ENCODE measurements at places on chromosomes 6 and 20.

DNA sequence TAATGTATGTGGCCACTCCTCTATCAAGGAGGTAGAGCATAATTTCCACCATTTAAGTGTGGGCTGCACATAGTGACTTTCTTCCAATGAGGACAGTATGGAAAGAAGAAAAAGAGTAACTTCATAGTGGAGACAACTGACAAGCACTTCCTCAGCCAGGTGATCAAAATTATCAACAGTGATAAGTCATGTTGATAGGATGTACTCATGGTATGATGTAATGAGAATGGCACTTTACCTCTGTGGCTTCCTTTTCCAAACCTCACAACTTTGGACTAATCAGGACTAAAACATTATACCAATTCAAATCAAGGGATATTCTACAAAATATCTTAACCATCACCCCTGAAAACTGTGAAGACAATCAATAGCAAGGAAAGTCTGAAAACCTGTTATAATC is 302.3 kb upstream of the CITED2 start:
- no peak overlapping the region for H3K27ac ChIP-seq
- no peak overlapping the region for H3K4me3 ChIP-seq
- no peaks in the 10 kb centered on the region for H3K36me3 ChIP-seq
- H3K27me3 ChIP-seq: no peaks in the 10 kb centered on the region
- DNase-seq: no peak

- H3K27me3 ChIP-seq: no peaks in the 10 kb centered on the region
- H3K4me3 ChIP-seq: no peak overlapping the region
- no peak overlapping the region for H3K27ac ChIP-seq
- no peak for DNase-seq
- no peaks in the 10 kb centered on the region for H3K4me1 ChIP-seq
Observed at GRCh38 chr6:159952289-159953005, 16.4 kb upstream of the IGF2R start.

GRCh38 chr20:57682184-57683101 is 27.4 kb downstream of the PMEPA1 start:
- H3K27me3 ChIP-seq: no peaks in the 10 kb centered on the region
- H3K4me1 ChIP-seq: no peaks in the 10 kb centered on the region
- no peak overlapping the region for H3K27ac ChIP-seq
- H3K36me3 ChIP-seq: no peaks in the 10 kb centered on the region
- no peak for DNase-seq

DNA sequence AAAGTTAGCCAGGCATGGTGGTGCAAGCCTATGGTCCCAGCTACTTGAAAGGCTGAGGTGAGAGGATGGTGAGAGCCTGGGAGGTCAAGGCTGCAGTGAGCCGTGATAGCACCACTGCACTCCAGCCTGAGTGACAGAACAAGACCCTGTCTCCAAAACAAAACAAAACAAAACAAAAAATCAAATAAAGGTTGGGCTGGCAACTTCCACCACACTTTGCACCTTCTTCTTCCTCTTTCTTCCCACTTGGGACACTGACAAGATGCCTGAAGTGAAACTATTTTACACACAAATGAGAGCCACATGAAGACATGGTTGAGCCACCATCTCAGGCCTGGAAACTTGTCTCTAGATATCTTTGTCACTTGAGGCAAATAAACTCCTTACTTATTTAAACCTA is 53.8 kb upstream of the CCDC28A start:
- no peaks in the 10 kb centered on the region for H3K27me3 ChIP-seq
- no peaks in the 10 kb centered on the region for H3K36me3 ChIP-seq
- no peak overlapping the region for H3K4me3 ChIP-seq

GRCh38 chr6:78850621-78851020 is 16.7 kb upstream of the IRAK1BP1 start:
- no peaks in the 10 kb centered on the region for H3K27me3 ChIP-seq
- no peaks in the 10 kb centered on the region for H3K4me1 ChIP-seq
- no peak for DNase-seq
- no peak overlapping the region for H3K27ac ChIP-seq
- H3K36me3 ChIP-seq: no peaks in the 10 kb centered on the region

GRCh38 chr6:108163644-108164542 is 1.9 kb upstream of the NR2E1 start:
- no peaks in the 10 kb centered on the region for H3K36me3 ChIP-seq
- no peak overlapping the region for H3K27ac ChIP-seq
- H3K27me3 ChIP-seq: peaks cover 100% of the 10 kb centered on the region
- H3K4me3 ChIP-seq: peak overlapping the region; percentile 52

DNA sequence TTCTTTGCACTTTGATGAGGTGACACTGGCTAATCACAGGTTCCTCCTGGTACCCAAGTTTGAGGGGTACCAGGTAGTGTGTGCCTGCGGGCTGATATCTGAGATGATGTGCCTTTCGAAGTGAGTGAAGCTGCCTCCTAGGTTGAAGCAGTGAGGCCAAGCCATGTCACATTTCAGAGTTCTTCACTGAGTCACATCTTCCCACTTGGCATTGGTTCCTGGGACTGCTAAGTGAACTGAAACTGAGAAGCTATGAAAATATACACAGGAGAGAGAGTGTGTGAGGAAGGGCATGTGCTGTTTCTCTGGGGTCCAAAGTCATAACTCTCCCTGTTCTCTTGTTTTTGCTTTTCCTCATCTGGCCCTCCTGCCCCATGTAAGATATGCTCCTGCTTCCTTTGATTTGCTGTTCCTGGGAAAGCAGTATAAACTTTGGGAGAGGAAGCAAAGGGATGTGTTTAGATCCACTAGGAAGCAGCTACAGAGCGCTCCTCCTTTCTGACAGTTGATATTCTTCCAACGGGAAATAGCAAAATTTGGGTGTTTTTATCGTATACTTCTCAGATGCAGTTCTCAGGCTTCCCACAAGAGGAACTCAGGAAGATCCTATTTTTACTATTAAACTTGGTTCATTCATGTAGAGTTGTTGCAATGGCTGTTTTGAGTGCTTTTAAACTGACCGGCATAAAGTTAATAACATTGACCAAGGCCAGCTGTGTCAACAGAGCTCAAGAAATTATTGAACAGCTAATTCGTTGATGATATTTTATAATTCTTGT is 153.7 kb downstream of the MOXD1 start:
- no peaks in the 10 kb centered on the region for H3K36me3 ChIP-seq
- H3K27ac ChIP-seq: no peak overlapping the region
- H3K4me1 ChIP-seq: no peaks in the 10 kb centered on the region
- H3K27me3 ChIP-seq: no peaks in the 10 kb centered on the region

DNA sequence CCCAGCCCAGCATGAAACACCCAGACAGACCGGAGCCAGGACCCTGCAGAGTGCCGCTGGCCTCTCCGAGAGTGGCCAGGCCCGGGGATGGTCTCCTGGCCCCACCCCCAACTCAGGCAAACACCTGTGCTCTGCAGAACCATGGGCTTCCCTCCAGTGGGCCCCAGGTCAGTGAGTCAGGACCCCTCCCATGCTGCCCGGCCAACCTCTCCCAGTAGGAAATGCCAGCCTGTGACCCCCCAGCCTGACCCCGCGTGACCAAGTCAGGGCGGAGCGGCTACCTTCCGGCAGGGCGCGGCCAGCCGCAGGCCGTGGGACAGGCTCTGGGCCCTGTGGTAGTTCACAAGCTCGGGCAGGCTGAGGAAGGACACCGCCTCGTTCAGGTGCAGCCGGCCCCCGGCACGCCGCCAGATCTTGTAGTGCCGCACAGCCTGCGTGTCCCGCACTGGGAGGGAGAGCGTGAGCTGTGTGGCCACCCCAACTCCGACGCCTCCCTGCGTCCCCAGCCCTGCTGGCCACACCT is 3.2 kb downstream of the PTK6 start:
- H3K4me3 ChIP-seq: peak overlapping the region; percentile 48
- no peak overlapping the region for H3K27ac ChIP-seq
- peaks cover 7% of the 10 kb centered on the region for H3K27me3 ChIP-seq
- no peak for DNase-seq
- no peaks in the 10 kb centered on the region for H3K36me3 ChIP-seq
- peaks cover 10% of the 10 kb centered on the region for H3K4me1 ChIP-seq

DNA sequence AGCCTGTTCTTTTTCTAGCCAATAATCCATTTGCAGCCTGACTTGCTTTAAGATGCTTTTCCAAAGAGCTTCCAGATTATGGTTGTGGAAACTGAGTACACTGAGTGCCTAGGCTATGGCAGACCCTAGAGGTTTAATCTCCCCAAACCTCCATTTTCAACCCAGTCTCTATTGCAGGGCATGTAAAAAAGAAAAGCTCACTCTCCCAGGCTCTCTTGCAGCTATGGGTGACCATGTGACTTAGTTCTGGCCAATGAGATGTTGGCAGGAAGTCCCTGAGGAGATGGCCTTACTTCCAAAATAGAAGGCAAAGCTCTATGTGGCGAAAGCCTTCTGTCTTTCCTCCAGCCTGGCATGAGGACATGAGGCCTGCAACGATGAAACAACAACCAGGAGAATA is 3.8 kb downstream of the PDRG1 start:
- no peak for DNase-seq
- H3K27ac ChIP-seq: no peak overlapping the region
- no peaks in the 10 kb centered on the region for H3K27me3 ChIP-seq
- peaks cover 5% of the 10 kb centered on the region for H3K4me1 ChIP-seq
- H3K36me3 ChIP-seq: peaks cover 10% of the 10 kb centered on the region
- no peak overlapping the region for H3K4me3 ChIP-seq

DNA sequence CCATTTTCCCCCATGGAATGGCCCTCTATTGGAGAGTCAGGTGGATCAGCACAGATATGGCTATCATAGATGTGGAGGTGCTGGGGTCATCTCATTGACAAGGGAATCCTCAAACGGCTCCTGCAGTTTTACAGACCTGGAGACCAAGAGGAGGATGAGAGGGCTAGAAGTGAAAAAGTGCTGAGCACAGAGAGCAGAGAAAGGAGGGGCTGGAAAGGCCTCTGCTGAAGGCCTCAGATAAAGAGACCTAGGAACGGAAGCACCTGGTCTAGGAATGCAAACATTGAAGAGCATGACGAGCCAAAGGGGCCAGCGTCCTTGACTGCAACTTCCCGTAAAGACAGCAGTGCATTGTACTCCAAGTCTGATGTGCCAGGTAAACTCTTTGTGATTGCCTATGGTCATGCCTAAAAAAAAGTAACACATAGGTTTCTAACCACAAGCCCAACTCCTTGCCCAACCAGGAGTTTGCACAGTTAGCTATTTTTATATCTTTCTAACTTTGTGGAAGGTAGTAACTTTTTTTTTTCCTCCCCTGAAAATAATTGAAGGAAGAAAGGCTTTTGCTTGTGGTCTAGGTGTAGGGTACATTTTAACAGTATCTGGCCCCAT is 15.2 kb downstream of the RSPH4A start:
- no peak overlapping the region for H3K27ac ChIP-seq
- H3K4me1 ChIP-seq: no peaks in the 10 kb centered on the region
- no peaks in the 10 kb centered on the region for H3K36me3 ChIP-seq
- H3K27me3 ChIP-seq: no peaks in the 10 kb centered on the region

- no peaks in the 10 kb centered on the region for H3K36me3 ChIP-seq
- H3K4me1 ChIP-seq: no peaks in the 10 kb centered on the region
- H3K4me3 ChIP-seq: no peak overlapping the region
- no peak for DNase-seq
Observed at GRCh38 chr20:60100780-60101179, 142.6 kb downstream of the CDH26 start.

- H3K27ac ChIP-seq: no peak overlapping the region
- no peaks in the 10 kb centered on the region for H3K27me3 ChIP-seq
- DNase-seq: no peak
- no peaks in the 10 kb centered on the region for H3K4me1 ChIP-seq
Observed at GRCh38 chr6:81515562-81516453, 236.7 kb downstream of the TENT5A start.

- no peak for DNase-seq
- no peaks in the 10 kb centered on the region for H3K4me1 ChIP-seq
- no peak overlapping the region for H3K4me3 ChIP-seq
Observed at GRCh38 chr6:75130784-75131183, 75.1 kb downstream of the COL12A1 start.

DNA sequence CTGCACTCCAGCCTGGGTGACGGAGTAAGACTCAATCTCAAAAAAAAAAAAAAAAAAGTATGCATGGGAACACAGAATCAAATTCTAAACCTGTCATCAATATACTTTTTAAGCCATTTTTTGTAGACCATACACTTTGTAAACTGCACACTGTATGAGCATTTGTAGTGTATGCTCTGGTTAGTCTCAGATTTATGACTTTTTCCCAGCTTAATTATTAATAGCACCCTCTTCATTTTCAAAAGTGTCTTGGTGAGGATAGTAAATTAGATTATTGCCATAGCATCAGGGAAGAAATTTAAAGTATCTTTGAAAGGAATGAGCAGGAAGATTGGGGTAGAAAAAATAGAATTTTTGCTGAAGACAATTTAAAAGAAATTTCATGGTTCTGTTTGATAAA is 330.8 kb upstream of the RSPO3 start:
- no peaks in the 10 kb centered on the region for H3K4me1 ChIP-seq
- no peak for DNase-seq
- no peaks in the 10 kb centered on the region for H3K27me3 ChIP-seq
- no peak overlapping the region for H3K4me3 ChIP-seq
- no peaks in the 10 kb centered on the region for H3K36me3 ChIP-seq

DNA sequence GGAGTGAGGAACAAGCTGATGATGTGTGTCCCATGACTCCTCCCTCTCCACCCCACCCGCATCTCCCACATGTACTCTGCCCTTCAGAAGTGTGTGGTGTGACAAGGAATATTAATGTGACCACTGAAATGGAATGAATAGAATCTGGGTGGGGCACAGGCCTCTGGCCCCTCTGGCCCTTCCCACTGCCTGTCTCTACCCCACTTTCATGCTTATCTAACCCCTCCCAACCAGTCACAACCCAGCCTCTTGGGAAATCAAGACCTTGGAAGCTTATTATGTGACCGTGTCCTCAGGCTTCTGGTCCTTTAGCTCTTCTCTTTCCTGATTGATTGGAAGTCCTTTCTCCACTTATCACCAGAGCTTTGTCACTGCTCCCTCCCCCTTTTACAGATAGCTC is 312.2 kb upstream of the SOX4 start:
- no peaks in the 10 kb centered on the region for H3K36me3 ChIP-seq

- no peaks in the 10 kb centered on the region for H3K27me3 ChIP-seq
- H3K27ac ChIP-seq: no peak overlapping the region
- peak overlapping the region; percentile 43 for H3K4me3 ChIP-seq
- DNase-seq: no peak
Observed at GRCh38 chr6:75230484-75231325, 12.9 kb downstream of the COX7A2 start.

GRCh38 chr20:22861990-22862389 is 173.1 kb upstream of the SSTR4 start:
- no peaks in the 10 kb centered on the region for H3K27me3 ChIP-seq
- H3K4me3 ChIP-seq: no peak overlapping the region
- no peak for DNase-seq
- H3K27ac ChIP-seq: peak overlapping the region; percentile 20
- H3K36me3 ChIP-seq: no peaks in the 10 kb centered on the region

GRCh38 chr6:41371461-41371991 is 36.1 kb downstream of the NCR2 start:
- peak; percentile 60 for DNase-seq
- H3K4me3 ChIP-seq: peak overlapping the region; percentile 39
- H3K27ac ChIP-seq: no peak overlapping the region
- no peaks in the 10 kb centered on the region for H3K36me3 ChIP-seq

DNA sequence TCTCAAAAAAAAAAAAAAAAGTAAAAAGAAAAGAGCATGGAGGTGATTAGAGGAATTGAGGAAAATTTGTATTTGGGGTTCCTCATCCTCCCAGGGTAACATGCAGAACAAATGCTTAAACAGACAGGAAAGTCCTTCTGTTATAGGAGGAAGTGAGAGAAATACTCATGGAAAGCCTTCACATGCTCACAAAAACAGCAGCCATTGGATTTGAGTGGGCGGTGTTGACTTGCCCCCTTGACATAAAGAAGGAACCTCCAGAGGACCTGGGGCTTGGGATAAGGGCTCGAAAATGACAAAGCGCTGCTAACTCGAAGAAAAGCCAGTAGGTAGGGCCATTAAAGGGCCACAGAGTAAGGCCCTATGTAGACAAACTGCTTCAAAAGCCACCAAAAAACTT is 17.5 kb upstream of the SAMHD1 start:
- H3K27me3 ChIP-seq: no peaks in the 10 kb centered on the region
- H3K4me3 ChIP-seq: no peak overlapping the region
- H3K36me3 ChIP-seq: no peaks in the 10 kb centered on the region
- no peak overlapping the region for H3K27ac ChIP-seq
- no peaks in the 10 kb centered on the region for H3K4me1 ChIP-seq

All from breast epithelium (tissue), 4 donors.